Fibroblast of lung (primary cell): ENCODE measurements at places on chromosomes 13 and 19. TPM values are rescaled to one million over a fixed set of nuclear protein-coding genes. Genes with fewer than 3 reads are reported as not detected.

Gene PRSS57
- total RNA-seq, result not detected in 2 replicates

Gene TNFSF9
- total RNA-seq, result 0.26 and 0.66 TPM in 2 replicates

Gene KCNK6
- total RNA-seq, result 1.8 and 3.0 TPM in 2 replicates

Gene NXNL1
- total RNA-seq, result not detected in 2 replicates

Gene SLAIN1
- 1.3 and 2.6 TPM in 2 replicates for total RNA-seq

Gene SMIM17
- total RNA-seq, result under 0.01 and 0.33 TPM in 2 replicates
